Stimulated activated CD4-positive, alpha-beta T cell treated with anti-CD3 and anti-CD28 coated beads, Interleukin-4, amount 100 ng/mL, for 48 hours (primary cell): ENCODE measurements at places on chromosomes 6 and 20.

DNA sequence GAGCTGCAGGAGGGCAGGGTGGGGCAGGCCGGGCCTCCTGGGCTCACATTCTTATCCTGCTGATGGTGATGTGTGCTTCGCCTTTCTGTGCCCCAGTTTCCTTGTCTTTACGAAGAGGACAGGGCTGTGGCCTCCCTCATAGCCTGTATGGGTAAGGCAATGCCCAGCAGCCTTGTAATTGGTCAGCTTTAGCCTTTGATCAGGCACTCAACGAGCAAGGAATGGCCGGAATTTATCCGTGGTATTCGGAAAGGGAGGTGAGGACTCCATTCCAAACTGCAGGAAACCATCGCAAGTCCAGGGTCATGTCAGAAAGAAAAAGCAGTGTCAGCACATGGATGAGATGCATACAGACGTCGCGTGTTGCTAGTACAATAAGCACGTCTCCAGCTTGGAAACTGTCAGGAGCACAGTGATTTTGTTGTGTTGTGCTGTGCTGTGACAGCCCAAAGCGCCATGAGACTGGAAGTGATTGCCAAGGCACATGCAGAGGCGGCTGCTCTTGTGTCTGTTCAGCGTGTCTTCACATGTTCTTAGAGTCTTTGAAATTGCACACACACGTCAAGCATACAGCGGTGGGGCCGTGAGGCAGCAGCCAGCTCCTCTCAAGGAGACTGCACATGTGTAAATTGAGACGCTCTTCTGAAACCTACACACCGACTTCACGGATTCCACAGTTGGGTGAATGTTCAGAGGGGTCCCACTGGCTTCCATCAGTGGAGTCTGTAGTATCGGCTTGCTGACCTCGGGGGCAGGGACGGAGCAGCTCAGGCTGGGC is 6.2 kb downstream of the SS18L1 start:
- DNase-seq = no peak

DNA sequence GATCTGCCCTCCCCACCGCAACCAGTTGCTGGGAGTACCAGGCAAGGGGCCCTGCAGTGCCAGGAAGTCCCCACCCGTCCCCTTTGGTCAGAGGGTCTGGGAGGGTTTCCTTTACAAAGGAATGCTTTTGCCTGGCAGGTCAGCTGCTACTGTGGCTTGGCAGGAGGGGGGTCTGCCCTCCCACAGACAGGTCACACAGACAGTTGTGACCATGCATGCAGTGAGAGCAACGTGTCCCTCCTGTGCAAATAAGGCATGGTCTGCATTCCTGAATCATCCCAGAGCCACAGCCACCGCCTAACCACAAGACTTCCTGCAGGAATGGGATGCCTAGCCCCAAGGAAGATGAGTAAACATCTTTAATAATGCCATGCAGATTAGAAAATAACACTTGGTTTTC is 439 bp upstream of the F13A1 start:
- no peak for DNase-seq

DNA sequence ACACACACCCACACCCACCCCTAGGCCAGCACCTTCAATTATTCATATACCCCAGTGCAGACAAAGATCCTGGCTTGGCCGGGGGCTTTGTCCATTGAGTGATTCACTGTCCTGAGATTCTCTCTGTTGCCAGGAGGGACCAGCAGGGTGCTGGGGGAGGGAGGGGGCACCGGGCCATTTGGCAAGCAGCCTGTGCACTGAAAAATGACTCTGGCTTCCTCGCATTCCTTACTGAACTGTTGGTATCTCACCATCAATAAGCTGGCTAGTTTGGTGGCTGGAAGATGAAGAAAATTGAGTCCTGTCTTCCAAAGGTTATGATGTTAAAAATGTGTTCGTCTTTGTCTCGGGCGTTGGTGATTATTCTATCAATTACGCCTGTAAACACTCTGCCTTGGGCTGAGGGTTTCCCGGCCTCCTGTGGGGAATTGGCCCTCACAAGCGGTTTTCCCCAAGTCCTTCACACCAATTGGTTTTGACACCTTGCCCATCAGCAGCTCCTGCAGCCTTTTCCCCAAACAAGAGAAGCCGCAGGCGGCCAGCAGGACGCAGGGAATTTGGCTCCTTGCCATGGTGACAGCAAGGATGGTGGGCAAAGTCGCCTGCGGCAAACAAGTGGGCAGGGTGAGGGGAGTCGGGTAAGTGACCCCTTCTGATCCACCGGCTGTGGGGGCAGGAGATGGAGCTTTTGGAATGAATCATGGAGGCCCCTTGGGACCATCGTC is 4.9 kb downstream of the VSTM2L start:
- no peak for DNase-seq

DNA sequence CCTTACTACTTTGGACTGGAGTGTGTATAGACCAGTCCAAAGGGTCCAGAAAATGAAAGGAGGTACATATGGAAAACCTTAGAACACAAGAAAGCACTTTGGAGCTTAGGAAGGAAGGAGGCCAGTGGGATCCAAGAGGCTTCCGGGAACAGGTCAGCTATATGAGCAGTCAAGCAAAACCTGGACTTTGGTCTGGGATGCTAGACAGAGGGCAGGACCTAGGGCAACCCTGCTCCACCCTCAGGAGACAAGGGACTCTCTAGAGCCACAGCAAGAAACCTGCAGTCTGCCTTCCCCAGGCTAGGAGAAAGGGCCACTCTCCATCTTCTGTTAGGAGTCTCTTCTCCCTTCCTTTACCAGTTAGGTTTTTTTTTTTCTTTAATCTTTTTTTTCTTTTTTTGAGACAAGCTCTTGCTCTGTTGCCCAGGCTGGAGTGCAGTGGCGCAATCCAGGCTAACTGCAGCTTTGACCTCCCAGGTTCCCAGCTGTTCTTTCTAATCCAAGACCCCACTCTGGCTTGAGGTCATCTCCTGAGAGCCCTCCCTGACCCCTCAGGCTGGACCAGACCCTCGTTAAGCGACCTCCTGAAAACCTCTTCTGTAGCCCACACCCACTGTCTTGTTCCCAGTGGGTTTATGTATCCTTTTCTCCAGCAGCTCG is 4.6 kb downstream of the KCNK5 start:
- no peak for DNase-seq

DNA sequence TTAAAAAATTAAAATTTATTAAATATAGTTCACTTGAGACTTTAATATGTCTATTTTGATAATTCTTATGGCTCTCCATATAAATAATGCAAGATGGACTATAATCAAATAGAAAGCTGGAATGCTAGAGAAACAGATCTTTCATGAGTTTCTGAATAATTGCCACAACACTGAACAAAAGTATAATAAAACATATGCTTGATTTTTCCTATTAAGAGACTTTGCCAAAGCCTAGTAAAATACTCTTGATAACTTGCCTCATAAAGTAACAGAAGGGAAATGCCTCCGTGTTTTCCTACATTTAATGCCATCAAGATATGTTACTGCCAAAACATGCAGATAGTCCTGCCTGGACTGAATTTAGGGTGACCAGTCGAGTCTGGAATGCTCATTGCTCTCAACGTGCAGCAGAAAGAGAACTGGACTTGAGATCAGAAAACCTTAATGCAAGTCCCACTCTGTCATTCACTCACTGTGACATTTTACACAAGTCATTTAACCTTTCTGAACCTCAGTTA is 153.2 kb downstream of the AIG1 start:
- DNase-seq = no peak

- no peak for DNase-seq
Observed at GRCh38 chr6:71481801-71482200, 193.2 kb downstream of the OGFRL1 start.

DNA sequence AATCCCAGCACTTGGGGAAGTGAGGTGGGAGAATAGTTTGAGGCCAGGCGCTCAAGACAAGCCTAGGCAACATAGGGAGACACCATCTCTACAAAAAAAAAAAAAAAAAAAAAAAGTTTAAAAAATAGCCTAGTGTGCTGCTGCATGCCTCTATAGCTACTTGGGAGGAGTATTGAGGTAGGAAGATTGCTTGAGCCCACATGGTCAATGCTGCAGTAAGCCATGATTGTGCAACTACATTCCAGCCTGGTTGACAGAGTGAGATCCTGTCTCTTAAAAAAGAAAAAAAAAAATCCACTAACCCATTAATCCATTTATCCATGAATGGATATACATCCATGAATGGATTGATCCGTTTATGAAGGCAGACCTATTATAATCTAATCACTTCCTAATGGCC is 1064.6 kb upstream of the EYS start:
- DNase-seq = no peak

GRCh38 chr6:11535801-11536230 is 1.7 kb upstream of the TMEM170B start:
- no peak for DNase-seq
